ENCODE measurements at places on chromosomes 1 and 21. TPM values are rescaled to one million over a fixed set of nuclear protein-coding genes. Genes with fewer than 3 reads are reported as not detected.
A peak's percentile ranks its signal among the peaks of the same experiment; 100 is the strongest.

The AQP10 gene
- not detected for polyA plus RNA-seq

The PROX1 gene
- not detected for polyA plus RNA-seq

The C4BPA gene
- polyA plus RNA-seq, result not detected

The CHRM3 gene
- polyA plus RNA-seq, result not detected

The FMO2 gene
- not detected for polyA plus RNA-seq

The BARHL2 gene
- not detected for polyA plus RNA-seq

The HEYL gene
- not detected for polyA plus RNA-seq

The ADPRS gene
- polyA plus RNA-seq, result 26.1 TPM

The PHGDH gene
- 10.5 TPM for polyA plus RNA-seq

The L1TD1 gene
- polyA plus RNA-seq, result not detected

The H3-3A gene
- 803 TPM for polyA plus RNA-seq

The PFKFB2 gene
- 0.29 TPM for polyA plus RNA-seq

DNA sequence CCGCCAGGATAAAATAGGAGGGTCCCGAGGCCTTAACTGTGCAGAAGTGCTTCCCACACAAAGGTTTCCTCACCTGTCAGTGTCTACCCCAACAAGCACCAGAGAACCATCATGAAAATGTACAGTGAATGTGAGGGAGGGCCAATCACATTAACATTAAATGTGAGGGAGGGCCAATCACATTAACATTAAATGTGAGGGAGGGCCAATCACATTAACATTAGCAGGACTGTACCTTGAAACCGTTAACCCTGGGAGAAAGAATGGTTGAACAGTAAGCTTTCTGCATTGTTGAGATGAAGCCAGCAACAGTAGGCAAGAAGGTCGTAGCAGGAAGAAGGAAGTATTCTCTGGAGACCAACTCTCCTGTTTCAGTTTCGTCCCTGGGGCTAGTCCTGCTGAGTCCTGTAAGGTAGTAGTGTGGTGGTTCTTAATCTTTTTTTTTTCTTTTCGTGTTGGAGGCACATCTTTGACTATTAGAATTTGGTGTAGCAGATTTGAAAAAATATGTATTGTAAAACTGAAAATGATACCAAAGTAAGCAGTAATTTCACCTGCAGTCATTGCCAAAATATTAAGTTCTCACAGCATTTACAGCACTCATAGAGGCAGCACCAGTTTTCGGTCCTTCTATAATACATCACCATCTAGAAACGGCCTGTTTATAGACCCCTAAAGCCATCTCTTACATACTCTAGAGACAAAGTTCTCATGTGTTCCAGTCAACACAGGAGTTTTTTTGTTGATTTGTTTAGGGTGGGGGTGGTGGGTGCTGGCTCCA lies 98.6 kb upstream of the PPP2R5A start:
- peaks cover 19% of the 10 kb centered on the region for H3K4me1 ChIP-seq
- no peaks in the 10 kb centered on the region for H3K27me3 ChIP-seq
- H3K27ac ChIP-seq, result no peak overlapping the region
- no peak for DNase-seq

GRCh38 chr21:14675774-14676530 lies 129.8 kb upstream of the SAMSN1 start:
- no peaks in the 10 kb centered on the region for H3K36me3 ChIP-seq
- peak overlapping the region; percentile 64 for H3K27ac ChIP-seq
- peak; percentile 66 for DNase-seq
- H3K4me3 ChIP-seq, result peak overlapping the region; percentile 33

DNA sequence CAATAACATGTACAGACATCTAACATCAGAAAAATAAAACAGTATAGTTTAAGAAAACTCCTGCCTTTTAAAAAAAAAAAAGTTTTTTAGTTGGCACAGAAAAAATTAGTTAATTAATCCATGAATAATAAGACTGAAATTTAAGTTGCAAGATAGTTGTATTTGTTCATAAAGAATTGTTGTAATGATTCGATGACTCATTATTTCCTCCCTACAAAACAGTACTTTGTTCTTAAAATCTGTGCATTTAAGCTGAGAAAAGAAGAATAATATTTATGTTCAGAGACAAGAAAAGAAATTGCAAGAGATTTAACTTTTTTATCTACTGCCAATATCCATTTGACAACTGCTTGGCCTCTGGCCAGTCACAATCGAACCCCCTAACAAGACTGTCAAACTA lies 894.7 kb downstream of the ADGRL2 start:
- no peaks in the 10 kb centered on the region for H3K36me3 ChIP-seq
- H3K27me3 ChIP-seq, result no peaks in the 10 kb centered on the region
- H3K4me3 ChIP-seq, result no peak overlapping the region
- no peak for DNase-seq

DNA sequence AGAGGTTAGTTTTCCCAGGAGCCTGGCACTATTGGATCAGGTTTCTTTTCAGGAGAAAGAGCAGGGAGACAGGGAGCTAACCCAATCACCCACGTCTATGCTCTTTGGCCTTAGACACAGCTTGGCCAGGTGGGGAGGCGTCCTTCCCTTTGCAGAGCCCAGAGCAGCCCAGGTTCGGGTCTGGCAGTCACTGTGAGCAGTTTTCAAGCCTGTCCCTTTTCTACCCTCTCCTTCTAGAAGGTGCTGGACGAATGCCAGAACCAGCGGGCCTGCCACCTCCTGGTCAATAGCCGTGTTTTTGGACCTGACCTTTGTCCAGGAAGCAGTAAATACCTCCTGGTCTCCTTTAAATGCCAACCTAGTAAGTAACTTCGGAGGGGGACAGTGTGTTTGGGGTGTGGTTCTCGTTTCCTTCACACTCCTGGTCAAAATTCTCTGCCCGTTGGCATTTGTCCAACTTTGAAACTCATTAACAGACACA lies 44.9 kb downstream of the EVA1C start:
- H3K4me3 ChIP-seq, result no peak overlapping the region
- H3K36me3 ChIP-seq, result peaks cover 8% of the 10 kb centered on the region
- no peaks in the 10 kb centered on the region for H3K4me1 ChIP-seq
- no peaks in the 10 kb centered on the region for H3K27me3 ChIP-seq

DNA sequence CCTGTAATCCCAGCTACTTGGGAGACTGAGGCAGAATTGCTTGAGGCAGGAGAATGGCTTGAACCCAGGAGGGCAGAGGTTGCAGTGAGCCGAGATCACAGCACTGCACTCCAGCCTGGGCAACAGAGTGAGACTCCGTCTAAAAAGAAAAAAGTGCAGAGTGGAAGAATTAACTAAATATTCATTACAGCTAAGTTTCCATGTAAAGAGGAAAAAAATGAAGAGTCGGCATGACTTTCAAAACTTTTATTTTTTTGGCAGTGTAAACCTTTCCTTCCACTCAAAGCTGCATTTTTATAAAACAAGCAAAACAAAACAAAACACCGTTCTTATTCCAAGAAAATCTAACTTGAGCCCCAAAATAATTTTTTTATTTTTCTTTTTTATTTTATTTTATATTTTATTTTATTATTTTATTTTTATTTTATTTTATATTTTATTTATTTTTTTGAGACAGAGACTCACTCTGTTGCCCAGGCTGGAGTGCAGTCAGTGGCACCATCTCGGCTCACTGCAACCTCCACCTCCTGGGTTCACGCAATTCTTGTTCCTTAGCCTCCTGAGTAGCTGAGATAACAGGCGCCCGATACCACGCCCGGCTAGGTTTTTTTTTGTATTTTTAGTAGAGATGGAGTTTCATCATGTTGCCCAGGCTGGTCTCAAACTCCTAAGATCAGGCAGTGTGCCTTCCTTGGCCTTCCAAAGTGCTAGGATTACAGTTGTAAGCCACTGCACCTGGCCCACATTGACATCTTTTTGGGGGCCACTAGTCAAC lies 62.9 kb downstream of the PACC1 start:
- DNase-seq, result no peak
- H3K36me3 ChIP-seq, result peaks cover 25% of the 10 kb centered on the region
- no peak overlapping the region for H3K27ac ChIP-seq
- H3K4me3 ChIP-seq, result no peak overlapping the region
- no peaks in the 10 kb centered on the region for H3K27me3 ChIP-seq

DNA sequence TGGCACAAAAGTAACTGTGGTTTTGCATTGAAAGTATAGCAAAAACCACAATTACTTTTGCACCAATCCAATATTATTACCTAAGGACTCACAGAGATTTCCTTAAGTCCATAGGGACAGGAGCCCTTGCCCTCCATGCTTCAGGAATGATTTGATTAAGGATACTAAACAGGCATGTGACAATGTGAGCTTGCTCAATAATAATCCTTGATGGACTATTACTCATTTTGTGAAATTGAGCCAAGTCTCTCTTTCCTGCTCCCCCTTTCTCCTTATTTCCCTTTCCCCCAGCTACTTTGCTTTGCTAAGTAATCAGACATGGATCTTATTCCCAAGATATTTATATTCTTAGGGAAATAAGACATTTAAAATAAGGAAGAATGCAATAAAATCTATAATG lies 21.6 kb upstream of the RGL1 start:
- no peaks in the 10 kb centered on the region for H3K27me3 ChIP-seq
- H3K36me3 ChIP-seq, result no peaks in the 10 kb centered on the region
- no peaks in the 10 kb centered on the region for H3K4me1 ChIP-seq
- no peak overlapping the region for H3K4me3 ChIP-seq
- no peak for DNase-seq
- no peak overlapping the region for H3K27ac ChIP-seq

- no peaks in the 10 kb centered on the region for H3K27me3 ChIP-seq
- no peak overlapping the region for H3K4me3 ChIP-seq
- no peaks in the 10 kb centered on the region for H3K36me3 ChIP-seq
- H3K4me1 ChIP-seq, result no peaks in the 10 kb centered on the region
Measured at GRCh38 chr1:241323514-241324195, 33.4 kb downstream of the RGS7 start.

DNA sequence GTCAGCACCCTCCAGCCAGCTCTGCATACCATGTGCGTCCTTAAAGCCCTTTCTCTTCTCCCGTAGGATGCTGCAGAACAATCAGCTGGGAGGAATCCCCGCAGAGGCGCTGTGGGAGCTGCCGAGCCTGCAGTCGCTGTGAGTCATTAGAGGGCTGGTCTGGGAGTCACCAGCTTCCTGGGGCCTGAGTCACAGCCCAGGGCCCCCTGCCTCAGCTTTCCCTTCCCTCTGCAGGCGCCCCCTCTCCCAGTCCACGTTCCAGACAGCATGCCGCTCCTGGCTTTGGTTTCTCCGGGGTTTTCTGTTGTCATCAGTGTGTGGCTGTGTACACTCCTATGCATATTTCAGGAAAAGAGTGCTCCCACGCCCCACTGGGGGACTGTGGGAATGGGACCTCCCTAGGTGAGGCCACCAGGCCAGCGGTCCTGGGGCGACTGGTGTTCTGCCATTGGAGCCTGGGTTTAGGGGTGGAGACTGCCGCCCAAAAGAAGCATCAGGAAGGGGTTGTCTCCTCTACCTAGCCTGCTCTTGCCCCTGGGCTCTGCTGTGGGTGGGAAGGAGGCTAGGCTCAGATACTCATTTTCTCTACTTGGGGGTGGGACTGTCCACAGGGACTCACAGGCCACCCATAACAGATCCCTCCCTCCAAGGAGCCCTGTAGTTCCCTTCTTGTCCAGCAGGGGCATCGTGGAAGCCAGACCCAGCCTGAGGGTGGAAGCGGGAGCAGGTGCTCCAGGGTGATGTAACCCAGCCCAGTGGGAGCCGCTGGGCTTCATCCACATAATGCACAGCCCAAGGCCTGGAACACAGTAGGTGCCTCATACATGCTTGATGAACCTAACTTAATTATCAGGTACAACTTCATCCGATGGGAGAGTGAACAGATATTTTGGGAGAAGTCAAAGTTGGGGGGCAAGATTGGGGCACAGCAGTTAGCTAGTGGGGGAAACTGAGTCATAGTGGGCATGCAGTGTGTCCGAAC lies 42.5 kb downstream of the LGR6 start:
- H3K4me1 ChIP-seq, result no peaks in the 10 kb centered on the region
- DNase-seq, result peak; percentile 34
- no peaks in the 10 kb centered on the region for H3K36me3 ChIP-seq
- H3K27me3 ChIP-seq, result no peaks in the 10 kb centered on the region
- no peak overlapping the region for H3K4me3 ChIP-seq

- DNase-seq, result peak; percentile 60
- peak overlapping the region; percentile 74 for H3K4me3 ChIP-seq
- H3K36me3 ChIP-seq, result no peaks in the 10 kb centered on the region
- H3K27me3 ChIP-seq, result no peaks in the 10 kb centered on the region
Measured at GRCh38 chr1:58782178-58783089, 1.4 kb downstream of the JUN start.

- H3K4me3 ChIP-seq, result no peak overlapping the region
- no peaks in the 10 kb centered on the region for H3K27me3 ChIP-seq
- no peaks in the 10 kb centered on the region for H3K4me1 ChIP-seq
- H3K27ac ChIP-seq, result no peak overlapping the region
Measured at GRCh38 chr1:92848201-92848600, 16.4 kb downstream of the RPL5 start.

GRCh38 chr1:236394879-236395229 lies 768 bp downstream of the EDARADD start:
- no peak for DNase-seq
- no peaks in the 10 kb centered on the region for H3K27me3 ChIP-seq
- H3K4me3 ChIP-seq, result peak overlapping the region; percentile 79
- no peaks in the 10 kb centered on the region for H3K36me3 ChIP-seq
- H3K27ac ChIP-seq, result peak overlapping the region; percentile 82

GRCh38 chr1:56235909-56236510 lies 343.4 kb downstream of the PLPP3 start:
- no peaks in the 10 kb centered on the region for H3K27me3 ChIP-seq
- no peak overlapping the region for H3K4me3 ChIP-seq
- H3K4me1 ChIP-seq, result no peaks in the 10 kb centered on the region
- no peak overlapping the region for H3K27ac ChIP-seq
- DNase-seq, result no peak

DNA sequence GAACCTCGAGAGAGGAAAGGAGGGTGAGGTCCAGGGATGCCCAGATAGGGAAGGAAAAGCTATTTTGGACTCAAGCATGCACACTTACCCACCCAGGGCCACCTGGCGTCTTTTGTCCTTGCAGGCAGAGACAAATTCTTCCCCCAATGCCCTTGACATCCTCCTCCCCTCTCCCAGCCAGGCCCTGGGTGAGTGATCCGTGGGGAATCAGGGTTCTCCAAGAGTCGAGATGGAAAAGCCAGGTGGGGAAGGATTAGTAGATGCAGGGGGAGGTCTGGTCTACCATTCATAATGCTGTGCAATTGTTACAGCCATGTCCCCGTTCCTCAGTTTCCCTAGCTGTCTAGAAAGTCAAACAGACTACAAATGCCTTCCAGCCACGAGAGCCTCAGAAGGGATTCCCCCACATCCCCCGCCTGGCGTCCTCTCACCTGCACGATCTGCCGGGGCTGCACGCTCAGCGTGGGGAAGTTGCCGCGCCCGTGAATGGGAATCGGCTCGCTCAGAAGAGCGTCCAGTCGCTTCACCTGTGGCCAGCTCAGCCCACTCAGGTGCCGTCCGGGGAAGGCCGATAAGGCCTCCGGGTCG lies 580 bp downstream of the TENT5B start:
- no peaks in the 10 kb centered on the region for H3K4me1 ChIP-seq
- no peaks in the 10 kb centered on the region for H3K36me3 ChIP-seq
- H3K27ac ChIP-seq, result no peak overlapping the region
- peaks cover 14% of the 10 kb centered on the region for H3K27me3 ChIP-seq
- no peak overlapping the region for H3K4me3 ChIP-seq

DNA sequence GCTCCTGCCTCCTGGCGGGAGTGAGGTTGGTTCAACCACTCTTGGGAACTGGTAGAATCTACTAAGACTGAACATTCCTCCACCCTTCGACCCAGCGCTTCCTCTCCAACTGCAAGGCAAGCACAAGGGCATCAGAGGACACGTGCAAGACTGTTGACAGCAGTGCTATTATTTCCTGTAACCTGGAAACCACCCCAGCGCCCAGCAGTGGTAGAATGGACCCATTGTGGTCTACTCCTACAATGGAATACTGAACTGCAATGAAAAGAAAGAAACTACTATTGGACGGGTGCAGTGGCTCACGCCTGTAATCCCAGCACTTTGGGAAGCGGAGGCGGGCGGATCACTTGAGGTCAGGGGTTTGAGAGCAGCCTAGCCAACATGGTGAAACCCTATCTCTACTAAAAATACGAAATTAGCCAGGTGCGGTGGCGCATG lies 33.0 kb upstream of the TARDBP start:
- no peak for DNase-seq
- H3K27ac ChIP-seq, result no peak overlapping the region
- no peaks in the 10 kb centered on the region for H3K4me1 ChIP-seq
- H3K4me3 ChIP-seq, result no peak overlapping the region
- peaks cover 4% of the 10 kb centered on the region for H3K27me3 ChIP-seq
- H3K36me3 ChIP-seq, result no peaks in the 10 kb centered on the region
